ENCODE measurements at places on chromosomes 11 and 22.

DNA sequence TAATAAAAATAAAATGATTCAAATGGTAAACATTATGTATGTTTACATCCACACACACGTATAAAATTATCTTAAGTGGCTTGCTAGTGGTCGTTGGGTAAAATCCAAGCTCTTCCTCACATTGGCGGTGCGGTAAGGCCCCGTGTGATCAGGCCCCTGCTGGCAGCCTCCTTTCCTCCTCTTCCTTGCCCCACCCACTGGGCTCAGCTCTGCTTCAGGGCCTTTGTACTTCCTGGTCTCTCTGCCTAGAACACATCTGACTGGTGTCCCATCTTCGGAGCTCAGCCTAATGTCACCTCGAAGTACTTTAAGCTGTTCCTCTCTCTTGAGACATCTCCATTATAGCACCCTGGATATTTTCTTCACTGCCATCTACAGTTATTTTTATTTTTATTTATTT is 52.8 kb downstream of the OSBP2 start:
- DNase-seq = no peak

- DNase-seq = no peak
Measured at GRCh38 chr11:112248201-112248600, 12.5 kb downstream of the PLET1 start.

- no peak for DNase-seq
Measured at GRCh38 chr11:108541531-108541930, 43.3 kb upstream of the POGLUT3 start.

- no peak for DNase-seq
Measured at GRCh38 chr11:122355968-122356367, 240.0 kb upstream of the BLID start.

DNA sequence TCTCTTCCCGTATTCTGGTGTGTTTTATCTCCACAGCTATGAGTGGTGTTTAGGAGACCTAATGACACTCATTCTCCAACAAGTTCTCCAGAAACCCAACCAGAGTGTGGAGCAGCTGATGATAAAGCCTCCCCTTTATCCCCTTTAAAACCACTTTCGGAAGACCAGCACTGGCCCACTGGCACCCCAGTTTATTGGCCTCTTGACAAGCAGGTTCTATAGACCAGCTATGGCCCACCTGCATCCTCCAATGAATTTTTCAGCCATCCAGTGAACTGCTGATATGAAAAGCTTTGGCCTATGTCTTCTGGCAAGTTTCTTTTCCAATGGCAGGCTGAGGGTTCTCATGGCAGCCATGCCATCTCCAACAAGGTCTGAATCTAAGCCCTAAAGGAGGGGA is 27.4 kb downstream of the CHST1 start:
- no peak for DNase-seq

GRCh38 chr11:9143721-9144120 is 52.3 kb upstream of the SCUBE2 start:
- DNase-seq = no peak

GRCh38 chr11:79412761-79413160 is 28.1 kb downstream of the TENM4 start:
- DNase-seq = no peak

- no peak for DNase-seq
Measured at GRCh38 chr11:83409891-83410290, 123.7 kb upstream of the CCDC90B start.

DNA sequence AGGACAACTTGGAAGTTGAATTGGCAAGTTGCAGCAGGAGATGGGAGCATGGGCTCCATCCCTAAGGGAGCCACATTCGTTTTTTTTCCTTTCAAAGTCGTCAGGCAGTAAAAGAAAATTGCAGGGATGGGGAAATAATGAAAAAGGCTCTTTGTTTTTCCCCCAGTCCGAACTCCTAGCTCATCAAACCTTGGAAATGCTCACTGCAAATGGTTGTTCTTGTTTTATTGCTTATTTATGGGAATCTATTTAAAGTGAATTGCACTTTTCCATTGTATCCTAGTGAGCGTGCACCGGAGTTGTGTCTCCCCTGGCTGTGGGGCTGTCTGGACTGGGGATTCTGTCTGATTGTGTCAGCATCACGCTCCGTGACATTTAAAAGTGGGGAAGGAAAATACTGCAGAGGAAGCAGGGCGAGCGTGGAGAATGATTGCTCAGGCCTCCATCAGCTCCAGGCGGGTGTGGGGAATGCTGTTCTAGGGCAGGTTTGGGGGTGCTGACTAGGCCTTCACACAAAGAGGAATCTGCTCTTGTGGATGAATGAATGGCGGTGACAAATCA is 306.4 kb downstream of the KIRREL3 start:
- no peak for DNase-seq

GRCh38 chr11:95750101-95750500 is 39.5 kb downstream of the FAM76B start:
- DNase-seq = no peak

DNA sequence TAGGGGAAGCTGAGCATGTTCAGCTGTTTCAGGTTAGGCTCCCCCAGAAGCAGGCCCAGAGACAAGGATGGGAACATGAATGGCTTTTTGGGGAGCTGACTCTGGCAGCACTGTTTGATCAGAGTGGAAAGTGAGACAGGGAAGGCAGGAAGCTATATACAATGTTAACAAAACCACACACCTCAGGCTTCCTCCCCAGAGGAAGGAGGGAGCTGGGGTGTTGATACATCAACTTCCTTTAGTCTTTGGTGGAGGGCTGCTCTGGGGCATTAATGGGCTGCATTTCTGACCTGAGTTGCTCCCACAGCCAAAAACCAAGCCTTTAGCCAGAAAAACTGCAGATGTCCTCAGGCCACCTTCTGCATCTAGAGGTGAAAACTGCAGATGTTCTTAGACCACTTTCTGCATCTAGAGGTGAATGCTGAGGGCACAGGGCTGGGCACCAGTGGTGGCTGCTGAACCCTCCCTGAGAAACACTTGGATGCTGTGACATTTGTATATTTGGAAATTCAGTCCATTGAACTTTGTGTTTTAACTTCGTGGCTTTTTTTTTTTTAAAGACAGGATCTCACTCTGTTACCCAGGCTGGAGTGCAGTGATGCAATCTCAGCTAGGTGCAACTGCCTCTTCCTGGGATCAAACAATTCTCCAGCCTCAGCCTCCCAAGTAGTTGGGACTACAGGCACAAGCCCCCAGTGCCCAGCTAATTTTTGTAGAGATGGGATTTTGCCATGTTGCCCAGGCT is 49.9 kb downstream of the KIAA1671 start:
- DNase-seq = no peak

GRCh38 chr11:102305352-102306047 is 11.8 kb upstream of the BIRC3 start:
- DNase-seq = no peak

- DNase-seq = no peak
Measured at GRCh38 chr11:61119055-61119454, 16.8 kb downstream of the CD5 start.

DNA sequence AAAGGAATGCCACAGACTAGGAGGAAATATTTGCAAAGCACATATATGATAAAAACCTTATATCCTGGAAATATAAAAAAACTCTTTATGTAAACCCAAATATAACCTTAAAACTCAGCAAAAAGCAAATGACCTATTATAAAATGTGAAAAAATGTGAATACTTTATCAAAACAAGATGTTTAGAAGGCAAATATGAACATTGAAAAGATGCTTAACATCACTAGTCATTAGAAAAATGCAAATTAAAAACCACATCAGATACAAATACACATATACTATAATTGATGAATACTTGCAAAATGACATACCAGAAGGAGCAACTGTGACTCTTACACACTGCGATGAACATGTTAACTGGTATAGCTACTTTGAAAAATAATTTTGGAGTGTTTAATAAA is 511.2 kb upstream of the LRRC4C start:
- DNase-seq = no peak

DNA sequence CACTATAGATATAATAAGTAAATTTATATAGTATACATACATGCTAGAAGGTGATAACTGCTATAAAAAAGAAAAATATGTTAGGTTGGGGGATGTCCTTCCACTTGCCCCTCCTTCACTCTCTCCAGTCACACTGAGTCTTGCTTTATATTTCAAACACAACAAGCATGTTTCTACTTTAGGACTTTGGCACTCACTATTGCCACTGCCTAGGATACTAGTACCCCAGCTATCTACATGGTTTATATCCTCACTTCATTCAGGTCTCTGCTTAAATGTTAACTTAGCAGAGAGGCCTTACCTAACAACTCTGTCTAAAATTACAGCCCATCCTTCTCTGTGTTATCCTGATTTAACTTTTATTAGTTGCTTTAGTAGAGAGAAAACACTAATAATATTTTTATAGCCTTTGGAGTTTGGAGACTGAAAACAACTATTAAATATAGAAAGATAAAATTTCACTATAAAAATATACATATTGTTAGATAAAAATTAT is 39.1 kb upstream of the B3GNT6 start:
- DNase-seq = no peak

DNA sequence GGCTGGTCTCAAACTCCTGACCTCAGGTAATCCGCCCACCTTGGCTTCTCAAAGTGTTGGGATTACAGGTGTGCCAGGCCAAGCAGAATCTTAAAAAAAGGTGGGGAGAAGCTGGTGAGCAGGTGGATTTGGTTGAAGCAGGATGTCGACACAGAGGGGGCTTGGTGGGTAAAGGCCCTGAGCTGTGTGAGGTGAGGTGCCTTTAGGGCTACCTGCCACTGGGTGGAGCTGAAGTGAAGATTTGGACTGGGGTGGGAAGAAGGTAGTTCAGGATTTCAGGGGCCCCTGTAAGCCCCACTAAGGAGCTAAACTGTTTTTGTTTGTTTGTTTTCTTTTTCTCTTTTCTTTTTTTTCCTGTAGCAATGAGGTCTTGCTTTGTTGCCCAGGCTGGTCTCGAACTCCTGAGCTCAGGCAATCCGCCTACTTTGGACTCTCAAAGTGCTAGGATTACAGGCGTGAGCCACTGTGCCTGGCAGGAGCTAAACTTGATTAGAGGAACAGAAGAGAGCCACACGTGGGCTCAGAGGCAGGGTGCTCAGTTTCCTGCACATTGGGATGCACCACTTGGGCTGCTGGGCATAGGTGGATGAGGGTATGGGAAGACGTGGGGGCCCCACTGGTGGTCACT is 6.0 kb downstream of the P2RX6 start:
- DNase-seq = no peak

- no peak for DNase-seq
Measured at GRCh38 chr11:130763087-130763980, 152.9 kb downstream of the SNX19 start.

DNA sequence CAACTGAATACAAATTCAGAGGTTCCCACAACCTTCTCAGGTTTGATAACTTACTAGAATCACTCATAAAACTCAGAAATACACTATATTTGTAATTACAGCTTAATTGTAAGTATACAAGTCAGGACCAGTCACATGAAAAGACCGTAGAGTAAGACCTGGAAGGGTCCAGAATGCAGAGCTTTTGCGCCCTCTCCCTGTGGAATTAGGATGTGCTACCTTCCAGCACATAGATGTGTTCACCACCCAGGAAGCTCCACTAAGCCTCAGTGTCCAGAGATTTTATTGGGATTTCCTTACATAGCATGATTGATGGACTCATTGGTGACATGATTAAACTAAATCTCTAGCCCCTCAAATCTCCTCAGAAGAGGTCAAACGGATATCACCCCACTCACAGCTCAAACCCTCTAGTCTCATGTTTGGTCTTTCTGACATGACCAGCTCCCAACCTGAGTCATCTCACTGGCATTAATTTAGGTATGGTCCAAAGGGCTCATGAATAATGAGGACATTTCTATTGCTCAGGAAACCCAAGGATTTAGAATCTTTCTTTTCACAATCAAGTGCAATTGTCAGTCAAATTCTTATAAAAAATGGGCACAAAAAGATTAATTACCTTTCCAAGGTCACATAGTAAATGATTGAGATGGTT is 77.2 kb upstream of the UBASH3B start:
- no peak for DNase-seq

DNA sequence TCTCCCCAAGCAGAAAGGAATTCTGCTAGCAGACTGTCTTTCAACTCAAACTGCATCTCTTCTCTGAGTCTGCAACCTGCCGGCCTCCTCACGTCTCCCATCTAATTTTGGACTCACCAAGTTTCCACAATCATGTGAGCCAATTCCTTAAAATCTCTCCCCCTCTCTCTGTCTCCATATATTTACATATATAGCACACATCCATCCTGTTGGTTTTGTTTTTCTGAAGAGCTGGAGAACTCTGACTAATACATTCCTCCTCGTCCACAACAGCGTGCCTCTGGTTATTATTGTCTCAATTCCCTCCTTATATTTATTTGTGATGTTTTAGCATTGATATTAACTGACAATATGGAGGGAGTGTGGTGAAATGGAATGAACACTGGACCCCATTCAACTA is 29.6 kb upstream of the FJX1 start:
- no peak for DNase-seq

- no peak for DNase-seq
Measured at GRCh38 chr22:38830026-38830844, 13.6 kb downstream of the NPTXR start.

- DNase-seq = no peak
Measured at GRCh38 chr22:21100149-21101032, 54.6 kb downstream of the LRRC74B start.

- DNase-seq = no peak
Measured at GRCh38 chr22:25824828-25825423, 82.9 kb downstream of the MYO18B start.

DNA sequence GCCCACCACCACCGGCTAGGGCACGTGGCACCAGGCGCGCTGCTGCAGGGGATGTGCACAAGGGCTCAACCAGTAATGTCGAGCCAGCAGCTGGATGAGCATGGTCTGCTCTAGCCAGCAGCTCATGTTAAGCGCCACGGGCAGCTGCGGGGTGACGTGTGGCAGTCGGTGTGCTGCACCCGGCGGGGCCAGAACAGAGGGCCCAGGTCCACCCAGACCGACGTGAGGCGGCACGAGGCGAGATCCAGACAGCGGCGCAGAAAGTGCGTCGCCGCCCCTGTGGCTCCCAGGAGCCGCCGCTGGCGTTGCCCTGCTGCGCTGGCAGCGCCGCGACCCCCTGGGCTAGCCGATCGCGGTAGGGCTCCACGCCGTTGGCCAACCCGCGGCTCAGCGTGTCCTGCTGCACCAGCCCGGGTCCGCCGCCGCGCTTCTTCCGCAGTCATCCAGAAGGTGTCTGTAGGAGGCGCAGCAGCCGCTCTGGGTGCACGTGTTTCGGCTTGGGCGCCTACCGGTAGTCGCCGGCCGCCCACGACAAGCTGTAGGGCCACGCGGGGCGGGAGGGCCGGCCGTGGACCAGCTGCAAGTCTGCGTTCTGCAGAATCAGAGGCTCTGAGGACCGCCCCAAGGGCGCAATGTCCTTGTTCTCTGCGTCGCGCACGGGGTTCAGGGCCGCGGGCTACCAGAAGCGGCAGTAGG is 4.6 kb upstream of the GALR3 start:
- no peak for DNase-seq

DNA sequence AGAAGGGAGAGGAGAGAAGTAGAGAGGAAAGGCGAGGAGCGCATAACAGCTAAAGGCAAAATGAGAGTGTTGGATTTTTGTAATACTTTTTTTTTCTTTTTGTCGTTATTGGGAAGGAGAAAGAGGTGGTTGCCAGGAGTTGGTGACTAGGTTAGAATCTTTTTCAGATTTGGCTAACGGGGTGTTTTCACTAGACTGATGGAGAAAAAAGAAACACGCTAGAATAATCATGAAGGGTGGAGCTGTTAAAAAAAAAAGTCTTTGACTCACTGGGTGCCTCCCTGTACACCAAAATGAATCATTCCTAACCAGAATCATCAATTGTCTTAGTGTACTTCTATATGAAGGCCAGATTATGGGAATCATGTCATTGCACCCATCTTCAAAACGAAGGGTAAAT is 12.7 kb downstream of the BLID start:
- DNase-seq = no peak
